ENCODE measurements at places on chromosomes 1 and 21.

GRCh38 chr21:17455028-17455353 lies 57.9 kb upstream of the CXADR start:
- no peak for DNase-seq

GRCh38 chr1:3735688-3736087 lies 16.6 kb upstream of the CCDC27 start:
- DNase-seq: no peak

DNA sequence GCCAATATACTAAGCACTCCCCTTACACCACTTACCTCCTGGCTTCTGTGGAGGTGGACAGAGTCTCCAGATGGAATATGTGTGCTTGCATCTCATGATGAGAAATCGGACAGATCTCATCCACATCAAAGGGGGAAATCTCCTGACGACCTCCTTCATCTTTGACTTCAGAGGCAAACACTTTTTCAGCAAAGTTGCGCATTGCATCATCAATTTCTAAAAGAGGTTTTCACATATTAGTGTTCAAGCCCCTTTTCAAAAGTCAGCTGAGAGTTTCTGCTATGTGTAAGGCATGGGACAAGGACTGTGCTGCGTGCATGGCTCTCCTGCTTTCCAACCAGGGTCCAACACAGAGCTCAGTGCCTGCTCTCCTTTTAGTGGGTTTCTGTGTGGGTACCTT lies 6.8 kb downstream of the AMPD1 start:
- no peak for DNase-seq

DNA sequence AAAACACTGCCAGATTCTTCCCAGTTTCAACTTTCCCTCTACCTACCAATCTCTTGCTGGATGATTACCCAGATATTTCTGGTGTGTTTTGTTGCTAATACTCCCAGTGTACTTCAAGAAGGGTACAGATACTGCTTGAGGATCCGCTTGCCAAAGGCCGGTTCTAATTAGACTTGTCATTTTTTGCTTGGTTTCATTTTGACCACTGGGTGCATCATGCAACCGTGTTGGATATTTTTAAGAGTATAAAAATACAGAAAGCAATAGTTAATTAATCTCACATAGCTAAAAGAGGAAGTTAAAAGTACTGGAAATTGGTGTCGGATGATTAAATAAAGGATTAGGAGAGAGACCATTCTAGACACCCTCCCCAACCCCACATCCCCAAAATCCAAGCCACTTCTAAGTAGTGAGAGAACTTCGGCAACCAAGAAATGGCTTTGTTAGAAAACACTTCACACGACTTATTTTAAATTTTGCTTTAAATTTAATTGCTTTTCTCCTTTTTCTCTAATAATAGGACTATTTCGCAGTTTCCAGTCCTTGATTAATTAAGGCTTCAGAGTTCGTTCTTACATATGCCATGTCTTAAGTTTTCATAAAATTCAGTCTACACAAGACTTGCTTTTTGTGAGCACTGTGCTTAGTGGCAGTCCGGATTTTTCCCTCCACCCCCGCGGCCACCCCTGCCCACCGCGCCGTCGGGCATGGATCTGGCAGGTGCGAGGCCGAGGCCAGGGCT lies 2.5 kb upstream of the CDKN2C start:
- no peak for DNase-seq

DNA sequence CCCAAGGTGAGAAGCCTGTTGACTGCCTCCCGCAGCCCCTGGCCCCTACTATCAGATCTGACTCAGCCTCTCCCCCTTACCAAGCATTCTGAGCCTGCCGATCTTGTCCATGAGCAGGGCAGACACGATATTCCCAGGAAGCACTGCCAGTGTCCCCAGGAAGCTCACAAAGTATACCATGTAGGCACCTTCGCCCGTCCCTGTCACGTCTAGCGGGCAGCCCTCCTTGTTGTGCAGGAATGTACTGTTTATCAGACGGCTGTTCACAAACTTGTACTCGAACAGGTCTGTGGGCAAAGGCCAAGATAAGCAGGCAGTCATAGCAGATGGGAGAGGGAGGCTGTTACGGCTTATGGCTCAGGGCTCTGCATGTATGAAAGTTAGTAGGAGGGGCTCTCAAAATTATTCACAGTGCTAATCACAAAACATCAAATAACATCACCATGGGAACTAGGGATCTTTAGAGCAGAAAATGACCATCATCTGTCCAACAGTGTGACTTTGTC lies 7.3 kb downstream of the BOLA1 start:
- DNase-seq: no peak
